Midbrain (tissue), 1 donor: ENCODE measurements at places on chromosomes 1 and 21.

DNA sequence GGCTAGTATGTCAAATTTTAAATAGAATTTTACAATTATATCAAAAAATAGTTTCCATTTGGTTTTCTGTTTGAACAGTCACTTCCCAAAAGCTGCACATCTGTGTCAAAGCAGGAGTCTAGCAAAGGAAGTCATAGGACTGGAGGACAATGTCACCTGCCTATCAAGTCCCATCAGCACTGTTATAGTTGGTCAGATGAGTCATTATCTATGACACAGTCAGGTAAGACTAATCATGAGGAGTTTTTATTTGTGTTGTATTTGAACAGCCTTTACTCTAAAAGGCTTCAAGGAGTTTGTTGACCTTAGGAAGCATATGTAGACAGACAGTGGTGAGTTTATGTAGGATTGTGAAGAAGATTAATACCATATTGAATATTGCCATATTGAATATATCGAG is 74.2 kb upstream of the QSOX1 start:
- DNase-seq, result no peak

DNA sequence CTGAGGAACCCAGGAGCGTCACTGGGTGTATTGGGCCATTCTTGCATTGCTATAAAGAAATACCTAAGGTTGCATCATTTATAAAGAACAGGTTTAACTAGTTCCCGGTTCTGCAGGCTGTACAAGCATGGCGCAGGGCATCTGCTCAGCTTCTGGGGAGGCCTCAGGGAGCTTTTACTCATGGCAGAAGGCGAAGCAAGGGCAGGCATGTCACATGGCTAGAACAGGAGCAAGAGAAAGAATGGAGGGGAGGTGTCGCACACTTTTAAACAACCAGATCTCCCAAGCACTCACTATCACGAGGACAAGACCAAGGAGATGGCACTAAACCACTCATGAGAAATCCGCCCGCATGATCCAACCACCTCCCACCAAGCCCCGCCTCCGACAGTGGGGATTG is 65.2 kb downstream of the PSMG1 start:
- DNase-seq, result no peak

GRCh38 chr21:32046191-32046590 is 173.4 kb downstream of the HUNK start:
- DNase-seq, result no peak

GRCh38 chr1:30417701-30418046 is 305.7 kb downstream of the MATN1 start:
- no peak for DNase-seq

DNA sequence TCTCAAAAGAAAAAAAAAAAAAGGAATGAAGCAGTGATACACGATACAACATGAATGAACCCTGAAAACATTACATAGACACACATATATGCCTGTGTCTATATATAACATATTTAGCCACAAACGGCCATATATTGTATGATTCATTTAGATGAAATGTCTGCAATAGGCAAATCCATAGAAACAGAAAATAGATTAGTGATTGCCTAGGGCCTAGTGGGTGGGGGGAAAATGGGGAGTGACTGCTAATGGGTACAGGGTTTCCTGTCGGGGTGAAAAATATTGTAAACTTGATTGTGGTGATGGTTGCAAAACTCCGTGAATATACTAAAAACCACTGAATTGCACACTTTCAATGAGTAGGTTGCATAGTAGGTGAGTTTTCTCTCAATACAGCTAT is 6.0 kb upstream of the H6PD start:
- DNase-seq, result no peak

DNA sequence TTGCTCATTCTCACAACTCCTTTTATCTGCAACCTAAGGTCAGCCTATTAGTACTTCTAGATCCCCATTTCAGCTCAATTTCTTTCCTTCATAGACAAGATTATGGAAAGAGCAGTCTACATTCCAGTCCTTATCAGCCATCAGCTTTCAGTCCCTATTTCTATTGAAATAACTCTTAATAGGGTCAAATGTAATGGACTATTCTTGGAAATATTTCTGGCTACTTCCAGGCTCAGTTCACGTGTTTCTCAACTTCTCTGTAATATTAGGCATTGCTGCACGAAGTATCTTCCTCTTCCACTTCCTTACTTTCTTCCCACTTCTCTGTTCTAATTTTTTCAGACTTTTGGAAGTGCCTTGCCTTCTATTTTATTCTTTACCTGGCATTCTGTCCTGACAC is 232.9 kb upstream of the USP25 start:
- no peak for DNase-seq

GRCh38 chr1:150615346-150616201 is 13.8 kb downstream of the ENSA start:
- DNase-seq, result no peak

DNA sequence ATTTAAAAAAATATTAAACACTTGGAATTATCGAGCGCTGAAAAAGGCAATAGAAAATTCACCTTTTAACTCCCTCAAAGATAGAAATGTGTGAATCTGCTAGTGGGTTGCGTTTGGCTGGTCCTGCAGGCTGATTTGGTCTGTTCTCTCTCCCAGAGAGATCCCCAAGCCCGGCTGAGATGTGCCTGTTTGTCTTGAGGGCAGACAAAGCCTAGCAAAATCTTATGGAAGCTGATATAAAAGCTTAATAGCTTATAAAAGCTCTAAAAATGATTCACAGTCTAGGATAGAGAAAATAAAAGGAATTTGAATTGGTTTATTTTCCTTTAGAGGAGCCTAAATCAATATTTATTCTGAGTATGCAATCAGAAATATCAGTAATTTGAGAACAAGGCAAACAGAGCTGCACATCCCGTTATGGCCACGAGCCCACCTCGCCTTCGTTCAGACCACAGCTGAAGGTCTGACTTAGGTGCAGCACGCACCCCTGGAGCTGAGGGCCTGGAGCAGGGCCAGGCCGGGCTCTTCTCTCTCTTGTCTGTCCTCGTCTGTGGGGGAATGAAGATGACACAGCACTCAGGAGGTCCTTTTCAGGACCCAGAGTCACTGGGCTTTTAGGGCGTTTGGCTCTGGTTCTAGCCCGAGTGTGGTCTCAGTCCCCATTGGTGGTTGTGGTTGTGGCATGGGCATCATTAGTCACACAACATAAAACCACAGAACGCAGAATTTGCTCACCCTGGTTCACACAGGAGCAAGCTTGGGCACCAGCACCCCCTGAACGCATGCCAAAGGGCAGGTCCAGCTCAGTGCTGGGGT is 18.6 kb downstream of the PDE9A start:
- DNase-seq, result no peak

DNA sequence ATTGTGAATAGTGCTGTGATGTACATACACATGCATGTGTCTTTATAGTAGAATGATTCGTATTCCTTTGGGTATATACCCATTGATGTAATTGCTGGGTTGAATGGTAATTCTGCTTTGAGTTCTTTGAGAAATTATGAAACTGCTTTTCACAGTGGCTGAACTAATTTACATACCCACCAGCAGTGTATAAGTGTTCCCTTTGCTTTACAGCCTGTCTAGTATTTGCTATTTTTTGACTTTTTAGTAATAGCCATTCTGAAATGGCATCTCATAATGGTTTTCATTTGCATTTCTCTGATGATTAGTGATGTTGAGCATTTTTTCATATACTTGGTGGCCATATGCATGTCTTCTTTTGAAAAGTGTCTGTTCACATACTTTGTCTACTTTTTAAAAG is 54.5 kb upstream of the FAM78B start:
- no peak for DNase-seq

DNA sequence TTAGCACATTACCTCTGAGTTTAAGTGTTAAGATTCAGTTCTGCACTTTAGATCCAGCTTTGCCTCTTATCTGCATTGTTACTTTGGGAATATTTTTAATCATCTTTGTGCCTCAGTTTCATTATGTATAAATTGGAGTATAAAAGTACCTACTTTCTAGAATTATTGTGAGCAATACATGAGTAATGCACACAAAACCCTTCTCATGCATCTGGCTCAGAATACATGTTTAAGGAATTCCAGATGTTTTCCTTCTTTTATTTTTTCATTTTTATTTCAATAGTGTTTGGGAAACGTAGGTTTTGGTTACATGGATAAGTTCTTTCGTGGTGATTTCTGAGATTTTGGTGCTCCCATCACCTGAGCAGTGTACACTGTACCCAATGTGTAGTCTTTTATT is 14.2 kb downstream of the C8A start:
- DNase-seq, result no peak

- peak; percentile 22 for DNase-seq
These were observed 62.1 kb downstream of the DEGS1 start for GRCh38 chr1:224245188-224245587.

DNA sequence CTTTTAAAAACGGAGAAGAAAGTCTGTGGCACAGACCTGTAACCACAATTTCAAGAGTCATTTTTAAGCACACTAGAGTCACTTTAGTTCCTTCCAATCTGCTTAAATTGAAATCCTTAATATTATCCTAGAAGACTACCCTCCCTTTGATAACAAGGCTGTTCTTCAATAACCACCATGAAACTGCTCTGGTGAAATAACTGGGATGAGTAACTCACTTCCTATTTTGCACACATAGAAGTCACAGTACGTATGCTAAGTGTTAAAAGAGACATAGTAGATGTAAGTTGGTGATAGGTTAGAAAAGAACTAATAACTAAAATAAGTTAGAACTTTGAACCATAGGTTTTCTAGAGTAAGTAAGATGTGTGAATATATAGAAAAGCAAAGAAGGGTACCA is 107.8 kb downstream of the NME7 start:
- no peak for DNase-seq

- DNase-seq, result no peak
These were observed 441.6 kb downstream of the SIPA1L2 start for GRCh38 chr1:232188318-232188717.

- DNase-seq, result no peak
These were observed 21.3 kb upstream of the UMODL1 start for GRCh38 chr21:42049578-42050430.

DNA sequence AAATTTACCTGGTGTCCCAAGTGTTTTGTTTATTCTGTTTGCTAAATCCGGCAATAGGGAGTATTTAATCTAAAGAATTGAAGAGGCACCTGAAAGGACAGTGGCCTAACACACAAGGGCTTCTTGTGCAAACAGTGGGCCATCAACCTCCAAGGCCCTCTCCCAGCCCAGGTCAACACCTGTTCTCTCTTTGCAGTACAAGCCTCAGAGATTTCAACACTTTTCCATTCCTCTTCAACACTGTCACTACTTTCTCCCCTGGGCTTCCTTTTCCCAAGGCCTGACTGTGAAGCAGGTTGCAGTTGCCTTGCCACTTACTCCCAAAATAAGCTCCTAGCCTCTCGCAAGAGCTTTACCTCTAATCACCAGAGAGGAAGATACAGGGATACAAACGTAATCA is 3.2 kb upstream of the SNAPIN start:
- no peak for DNase-seq

DNA sequence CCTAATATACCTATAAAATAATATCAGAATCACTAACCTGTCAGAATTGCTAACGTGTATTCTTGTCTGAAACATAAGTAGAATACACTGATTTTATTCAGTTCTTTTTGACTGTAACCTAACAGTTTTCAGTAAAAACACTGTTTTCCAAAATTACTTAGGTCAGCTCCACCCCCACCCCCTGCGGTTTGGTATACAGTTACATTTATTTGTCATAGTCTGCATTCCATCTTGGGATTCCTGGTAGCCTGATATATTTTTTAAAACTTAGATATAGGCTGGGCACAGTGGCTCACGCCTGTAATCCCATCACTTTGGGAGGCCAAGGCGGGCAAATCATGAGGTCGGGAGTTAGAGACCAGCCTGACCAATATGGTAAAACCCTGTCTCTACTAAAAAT is 19.8 kb upstream of the ABCD3 start:
- DNase-seq, result no peak

GRCh38 chr1:147264158-147264768 is 21.8 kb downstream of the CHD1L start:
- no peak for DNase-seq

- no peak for DNase-seq
These were observed 118.6 kb upstream of the PPP2R5A start for GRCh38 chr1:212166644-212167043.

DNA sequence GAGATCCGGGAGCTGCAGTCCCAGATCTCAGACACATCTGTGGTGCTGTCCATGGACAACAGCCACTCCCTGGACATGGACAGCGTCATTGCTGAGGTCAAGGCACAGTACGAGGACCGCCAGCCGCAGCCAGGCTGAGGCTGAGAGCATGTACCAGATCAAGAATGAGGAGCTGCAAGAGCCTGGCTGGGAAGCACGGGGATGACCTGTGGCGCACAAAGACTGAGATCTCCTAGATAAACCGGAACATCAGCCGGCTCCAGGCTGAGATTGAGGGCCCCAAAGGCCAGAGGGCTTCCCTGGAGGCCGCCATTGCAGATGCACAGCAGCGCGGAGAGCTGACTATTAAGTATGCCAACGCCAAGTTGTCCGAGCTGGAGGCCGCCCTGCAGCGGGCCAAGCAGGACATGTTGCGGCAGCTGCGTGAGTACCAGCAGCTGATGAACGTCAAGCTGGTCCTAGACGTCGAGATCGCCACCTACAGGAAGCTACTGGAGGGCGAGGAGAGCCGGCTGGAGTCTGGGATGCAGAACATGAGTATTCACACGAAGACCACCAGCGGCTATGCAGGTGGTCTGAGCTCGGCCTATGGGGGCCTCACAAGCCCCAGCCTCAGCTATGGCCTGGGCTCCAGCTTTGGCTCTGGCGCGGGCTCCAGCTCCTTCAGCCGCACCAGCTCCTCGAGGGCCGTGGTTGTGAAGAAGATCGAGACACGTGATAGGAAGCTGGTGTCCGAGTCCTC is 25.5 kb downstream of the ETV3L start:
- DNase-seq, result peak; percentile 42

DNA sequence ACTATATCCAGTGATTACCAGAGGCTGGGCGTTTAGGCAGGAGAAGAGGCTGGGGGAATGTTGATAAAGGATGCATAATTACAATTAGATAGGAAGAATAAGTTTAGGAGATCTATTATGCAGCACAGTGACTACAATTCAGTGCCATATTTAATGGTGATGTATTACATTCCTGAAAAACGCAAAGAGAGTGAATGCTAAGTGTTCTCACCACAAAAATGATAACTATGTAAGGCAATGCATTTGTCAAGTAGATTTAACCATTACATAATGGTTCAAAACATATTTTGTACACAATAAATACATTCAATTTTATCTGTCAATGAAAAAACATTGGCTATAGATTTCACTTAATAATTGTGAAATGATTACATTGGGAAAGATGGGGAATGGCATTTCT is 548.9 kb downstream of the NUF2 start:
- DNase-seq, result no peak

- DNase-seq, result no peak
These were observed 715 bp upstream of the ARTN start for GRCh38 chr1:43932786-43933385.

GRCh38 chr1:194225821-194226220 is 1039.4 kb upstream of the B3GALT2 start:
- no peak for DNase-seq

- no peak for DNase-seq
These were observed 1.4 kb upstream of the KCNJ6 start for GRCh38 chr21:37917612-37918011.

DNA sequence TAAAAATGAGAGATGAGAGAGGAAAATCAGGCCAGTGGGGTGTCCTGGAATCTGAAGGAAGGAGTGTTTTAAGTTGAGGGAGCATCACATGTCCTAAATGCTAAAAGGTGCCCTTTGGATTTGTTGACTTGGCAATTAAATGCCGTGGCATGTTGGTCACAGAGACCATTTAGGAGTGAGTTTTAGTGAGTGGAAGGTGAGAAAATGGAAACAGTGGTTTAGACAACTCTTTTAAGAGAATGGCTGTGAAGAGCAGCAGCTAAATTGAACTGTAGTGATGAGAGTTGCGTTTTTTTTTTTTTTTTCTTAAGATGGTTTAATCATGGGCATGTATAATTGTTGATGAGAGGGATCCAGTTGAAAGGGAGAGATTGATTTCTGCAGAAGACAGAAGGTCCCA is 95.0 kb downstream of the S1PR1 start:
- DNase-seq, result no peak
